Amniotic epithelial cell (primary cell): ENCODE measurements at places on chromosomes 3 and 15.

GRCh38 chr3:38597502-38598060, 51.9 kb downstream of the SCN5A start:
- no peak for DNase-seq

- peak; percentile 23 for DNase-seq
These were observed 167.2 kb downstream of the KCNMB2 start for GRCh38 chr3:178703268-178703975.

GRCh38 chr3:188948281-188948996, 223.3 kb upstream of the TPRG1 start:
- peak; percentile 99 for DNase-seq

GRCh38 chr15:33396475-33396874, 85.7 kb downstream of the RYR3 start:
- DNase-seq, result no peak

DNA sequence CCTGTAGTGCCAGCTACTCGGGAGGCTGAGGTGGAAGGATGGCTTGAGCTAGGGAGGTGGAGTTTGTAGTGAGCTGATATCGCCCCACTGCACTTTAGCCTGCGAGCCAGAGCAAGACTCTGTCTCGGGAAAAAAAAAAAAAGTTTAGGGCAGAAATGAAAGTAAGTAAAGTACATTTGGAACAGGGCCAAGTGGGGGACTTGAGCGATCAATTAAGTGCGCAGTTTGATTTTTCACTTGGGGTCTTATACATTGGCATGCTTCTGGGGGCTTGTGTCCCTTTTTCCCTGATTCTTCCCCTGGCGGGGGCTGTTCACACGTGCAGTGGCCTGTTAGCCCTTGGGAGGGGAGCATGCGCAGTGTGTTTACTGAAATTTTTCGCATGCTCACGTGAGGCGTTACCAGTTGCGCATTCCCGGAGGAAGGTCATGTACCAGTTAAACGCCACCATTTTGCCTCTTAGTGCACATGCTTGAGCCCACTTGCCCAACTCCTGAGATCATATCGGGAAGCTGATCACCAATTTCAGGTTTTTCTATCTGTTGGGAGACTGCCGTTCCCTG, 42.0 kb downstream of the GALNT15 start:
- no peak for DNase-seq

- DNase-seq, result no peak
These were observed 7.9 kb downstream of the ECE2 start for GRCh38 chr3:184283681-184284080.

GRCh38 chr3:18810306-18810661, 338.0 kb upstream of the KCNH8 start:
- DNase-seq, result no peak

DNA sequence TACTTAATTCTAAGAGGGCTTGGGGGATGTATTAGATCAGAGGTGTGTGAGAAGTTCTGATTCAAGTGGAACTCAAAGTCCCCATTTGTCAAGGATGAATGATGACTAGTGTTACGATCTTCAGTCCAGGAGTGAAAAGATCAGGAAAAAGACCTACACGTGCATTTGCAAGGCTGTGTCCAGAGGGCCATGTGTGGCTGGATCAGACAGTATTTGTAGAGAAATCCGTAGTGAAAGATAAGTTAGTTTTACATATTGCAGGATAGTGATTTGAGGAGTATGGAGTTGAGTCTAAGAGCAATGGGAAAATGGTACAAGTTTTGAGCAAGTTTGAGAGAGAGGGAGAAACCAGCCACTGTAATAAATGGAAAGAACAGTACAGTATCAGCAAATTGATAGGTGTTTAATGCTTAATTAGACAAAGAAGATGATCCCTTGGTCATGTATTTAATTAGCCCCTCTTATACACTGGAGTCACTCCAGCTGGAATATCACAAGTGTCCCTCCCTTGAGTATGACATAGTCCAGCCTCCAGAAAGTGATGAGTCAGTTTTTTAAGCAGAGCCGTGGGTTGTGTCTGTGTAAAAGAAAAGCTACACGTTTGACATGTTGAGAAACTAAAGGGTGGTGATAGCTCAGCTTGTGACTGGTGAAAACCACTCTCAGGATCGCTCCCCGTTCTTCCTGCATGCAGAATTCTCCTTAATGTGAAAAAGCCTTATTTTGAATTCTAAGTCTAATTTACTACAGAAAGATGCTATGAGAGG, 348.8 kb downstream of the ROBO1 start:
- no peak for DNase-seq

- DNase-seq, result no peak
These were observed 34.7 kb downstream of the ZNF445 start for GRCh38 chr3:44442596-44443309.

- peak; percentile 45 for DNase-seq
These were observed 200.2 kb upstream of the GOLGA6L4 start for GRCh38 chr15:84035399-84035766.

- peak; percentile 87 for DNase-seq
These were observed 136.9 kb downstream of the THSD4 start for GRCh38 chr15:71252044-71252739.

- DNase-seq, result no peak
These were observed 163.9 kb downstream of the PPM1L start for GRCh38 chr3:160919942-160920341.

- no peak for DNase-seq
These were observed 38.0 kb downstream of the SENP2 start for GRCh38 chr3:185623939-185624665.

DNA sequence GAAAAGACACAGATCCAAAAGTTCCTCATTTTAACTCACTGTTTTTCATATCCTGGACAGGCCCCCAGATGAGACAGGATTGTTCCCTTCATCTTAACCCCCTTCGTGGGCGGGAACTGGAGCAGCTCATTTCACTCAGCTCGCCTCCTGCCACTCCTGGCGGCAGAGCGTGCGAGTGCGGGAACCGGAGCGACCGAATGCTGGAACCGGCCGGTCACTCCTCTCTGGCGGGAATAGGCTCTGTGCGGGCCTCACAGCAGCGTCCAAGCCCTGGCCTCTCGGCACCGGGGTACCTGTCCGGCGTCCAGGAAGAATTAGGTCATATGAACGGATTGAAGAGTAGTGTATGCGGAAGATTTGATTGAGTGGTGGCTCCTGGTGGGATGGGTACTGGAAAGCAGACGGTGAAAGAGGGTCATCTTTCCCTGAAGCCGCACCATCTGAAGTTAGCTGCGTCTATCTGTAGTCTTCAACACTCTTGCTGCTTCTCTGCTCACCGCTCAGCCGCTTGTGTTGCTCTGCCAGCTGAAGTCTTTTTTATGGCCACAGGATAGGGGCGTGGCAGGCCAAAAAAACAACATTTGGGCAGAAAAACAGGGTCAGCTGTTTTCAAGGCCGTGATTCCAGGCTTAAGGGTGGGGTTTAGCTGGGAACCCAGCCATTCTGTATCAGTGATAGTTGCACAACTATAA, 42.3 kb upstream of the FXR1 start:
- no peak for DNase-seq

DNA sequence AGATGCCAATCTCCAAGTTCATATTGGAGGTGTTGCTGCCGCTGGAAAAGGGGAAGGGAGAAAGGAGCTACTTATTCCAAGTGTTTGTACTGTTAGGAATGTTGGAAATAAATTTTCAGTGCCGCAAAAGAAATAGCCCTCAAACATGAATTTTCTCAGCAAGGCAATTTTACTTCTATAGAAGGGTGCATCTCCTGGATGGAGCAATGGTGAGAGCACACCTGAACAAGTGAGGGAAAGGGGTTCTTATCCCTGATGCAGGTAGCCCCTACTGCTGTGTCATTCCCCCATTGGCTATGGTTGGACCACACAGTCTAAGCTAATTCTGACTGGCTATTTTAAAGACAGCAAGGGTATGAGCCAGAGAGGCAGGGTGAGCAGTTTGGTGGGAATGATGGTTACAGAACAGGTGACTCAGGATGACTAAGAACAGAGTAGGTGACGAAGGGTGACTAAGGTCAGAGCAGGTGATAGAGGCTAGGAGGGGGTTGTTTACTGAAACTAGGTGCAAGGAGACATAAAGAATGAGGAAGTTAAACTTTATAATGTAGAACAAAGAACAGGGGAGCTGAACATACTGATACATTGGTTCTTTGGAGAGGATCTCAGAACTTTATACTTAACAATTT, 503.5 kb downstream of the EDEM1 start:
- no peak for DNase-seq

DNA sequence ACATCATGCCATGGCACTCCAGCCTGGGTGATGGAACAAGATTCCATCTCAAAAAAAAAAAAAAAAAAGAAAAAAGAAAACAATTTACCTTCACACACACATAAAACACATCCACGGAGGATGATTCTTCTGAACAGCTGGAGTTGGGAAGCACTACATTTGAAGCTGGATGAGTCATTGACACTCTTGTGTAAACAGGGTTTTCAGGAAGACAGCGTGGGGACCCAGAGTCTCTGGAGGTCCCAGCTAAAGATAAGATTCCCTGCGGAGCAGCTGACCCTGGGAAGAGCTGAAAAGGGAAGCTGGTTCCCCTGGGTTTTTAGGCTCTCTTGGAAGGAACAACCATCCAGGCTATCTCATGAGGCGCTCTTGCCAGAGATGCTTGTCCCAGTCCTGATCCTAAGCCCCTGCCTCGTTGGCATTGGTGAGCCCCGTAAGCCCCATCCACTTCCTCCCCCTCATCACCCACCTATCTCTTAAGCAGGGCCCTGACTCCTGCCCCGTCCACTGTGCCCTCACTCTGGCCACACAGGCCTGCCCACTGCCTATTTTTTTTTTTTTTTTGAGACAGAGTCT, 32.0 kb upstream of the FURIN start:
- DNase-seq, result peak; percentile 93

DNA sequence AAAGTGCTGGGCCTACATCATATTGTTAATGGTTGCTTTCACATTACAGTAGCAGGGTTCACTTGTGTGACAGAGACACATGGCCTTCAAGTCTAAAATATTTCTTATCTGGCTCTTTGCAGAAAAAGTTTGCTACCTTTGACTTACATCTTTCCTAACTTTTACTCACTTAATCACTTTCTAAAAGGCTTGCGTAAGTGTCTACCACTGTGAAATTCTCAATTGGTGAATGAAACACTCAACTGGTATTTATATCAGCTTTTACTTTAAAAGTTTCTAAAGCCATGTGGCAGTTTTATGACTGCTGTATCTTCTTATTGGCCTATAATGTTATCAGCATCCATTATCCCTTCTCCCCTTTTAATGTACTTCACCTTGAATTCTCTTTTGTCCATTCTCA, 554.5 kb downstream of the ZIC1 start:
- peak; percentile 58 for DNase-seq

DNA sequence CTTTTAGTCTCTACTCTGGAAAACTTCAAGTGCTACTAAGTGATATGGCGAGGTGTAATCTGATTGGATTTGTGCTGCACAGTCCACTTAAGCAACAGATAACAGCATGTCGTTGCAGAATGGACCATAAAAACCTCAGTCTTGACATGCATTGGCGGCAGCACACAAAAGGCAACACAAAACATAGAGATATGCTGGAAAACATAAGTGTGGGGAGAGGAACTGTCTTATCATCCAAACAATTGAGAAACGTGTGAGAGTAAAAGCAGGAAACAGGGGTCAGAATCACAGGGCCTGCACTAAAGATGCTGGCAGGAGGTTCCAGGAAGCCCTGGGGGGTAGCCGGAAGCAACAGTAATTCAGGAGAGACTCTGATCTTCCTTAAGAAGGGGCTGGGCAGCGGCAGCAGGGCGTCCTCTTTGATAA, 82.1 kb downstream of the CGNL1 start:
- DNase-seq, result no peak

DNA sequence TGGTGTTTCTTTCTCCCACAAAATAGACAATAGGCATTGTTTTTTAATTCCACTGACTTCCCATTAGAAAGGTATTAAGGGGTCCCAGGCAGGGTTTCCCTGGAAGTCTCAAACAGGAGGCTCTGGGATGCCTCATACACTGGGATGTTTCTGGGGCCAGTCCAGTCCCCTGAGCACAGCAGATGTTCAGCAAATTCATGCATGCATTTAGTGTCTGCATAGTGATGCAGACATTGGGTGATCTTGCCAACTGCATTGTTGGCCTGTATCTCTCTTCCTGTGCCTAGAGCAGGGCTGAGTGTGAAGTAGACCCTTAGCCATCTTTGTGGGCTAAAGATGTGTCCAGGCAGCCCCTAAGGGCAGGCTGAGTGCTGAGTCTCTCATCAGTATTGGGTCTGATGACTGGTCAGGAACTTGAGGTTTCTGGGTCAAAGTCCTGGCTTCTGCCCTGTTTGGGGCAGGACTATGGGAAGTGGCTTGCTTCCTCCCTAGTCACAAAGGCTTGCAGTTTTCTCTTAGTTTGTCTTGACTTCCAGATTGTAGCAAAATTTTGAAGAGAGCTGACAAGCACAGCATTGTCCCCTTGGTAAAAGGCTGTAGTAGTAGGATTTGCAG, 56.5 kb downstream of the BSN start:
- no peak for DNase-seq

- DNase-seq, result no peak
These were observed 66.8 kb upstream of the ALDH1A3 start for GRCh38 chr15:100812802-100813201.

DNA sequence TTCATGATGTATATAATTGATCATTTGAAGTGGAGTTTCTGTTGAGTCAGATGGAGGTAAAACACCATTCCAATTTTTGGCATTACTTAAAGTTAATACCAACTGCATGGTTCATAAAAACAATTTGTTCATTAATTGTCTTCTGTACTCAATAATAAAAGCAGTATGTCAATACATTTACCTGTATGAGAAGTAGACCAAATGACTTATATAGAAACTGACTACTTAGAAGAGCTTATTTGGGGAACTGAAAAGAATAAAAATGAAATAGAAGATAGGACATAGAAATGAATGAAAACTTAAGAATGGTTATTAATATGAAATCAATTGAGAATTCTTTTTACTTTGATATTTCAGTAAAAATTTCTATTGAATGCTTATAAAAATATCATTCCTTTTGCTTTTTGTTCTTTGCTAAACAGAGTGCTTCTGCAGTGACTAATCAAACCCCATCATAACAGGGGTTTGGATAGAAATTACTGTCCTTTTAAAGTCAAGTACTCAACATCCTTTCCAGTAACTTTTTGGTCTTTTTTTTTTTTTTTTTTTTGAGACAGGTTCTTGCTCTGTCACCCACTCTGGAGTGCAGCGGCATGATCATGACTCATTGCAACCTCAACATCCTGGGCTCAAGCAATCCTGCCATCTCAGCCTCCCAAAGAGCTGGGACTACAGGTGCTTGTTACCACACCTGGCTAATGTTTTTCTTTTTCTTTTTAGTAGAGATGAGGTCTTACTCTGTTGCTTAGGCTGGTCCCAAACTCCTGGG, 6.5 kb upstream of the CRYBG3 start:
- DNase-seq, result no peak
